Activated naive CD4-positive, alpha-beta T cell treated with Interleukin-2 at 50 U/mL for 16 hours (primary cell): ENCODE measurements at places on chromosomes 3 and 15.

- no peak for DNase-seq
These were observed 55.6 kb upstream of the TBC1D5 start for GRCh38 chr3:17798000-17798399.

DNA sequence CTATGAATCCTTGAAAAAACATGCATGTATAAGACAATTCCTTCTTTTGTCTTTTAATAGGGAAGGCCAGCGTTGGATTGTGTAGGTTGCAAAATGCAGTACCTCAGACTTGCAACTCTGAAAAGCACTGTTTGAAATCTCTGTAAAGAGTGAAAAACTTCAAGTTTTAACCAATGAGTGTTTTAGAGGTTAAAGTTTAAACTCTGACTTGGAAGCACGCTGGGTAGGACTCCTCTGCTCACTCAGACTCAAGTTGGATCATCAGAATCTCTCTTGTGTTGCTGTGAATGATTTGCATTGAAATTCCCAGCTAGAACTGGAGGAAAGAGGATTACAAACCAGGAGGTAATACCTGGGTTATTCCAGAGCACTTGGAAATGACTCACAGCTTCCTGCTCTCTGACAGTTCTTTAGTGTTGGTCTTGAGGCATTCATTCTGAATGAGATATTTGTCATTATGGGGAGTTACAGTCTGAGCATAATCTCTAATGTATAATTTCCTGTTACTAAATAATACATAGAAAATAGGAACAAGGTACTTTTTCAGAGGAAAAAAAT lies 49.1 kb downstream of the PLS1 start:
- DNase-seq, result no peak

DNA sequence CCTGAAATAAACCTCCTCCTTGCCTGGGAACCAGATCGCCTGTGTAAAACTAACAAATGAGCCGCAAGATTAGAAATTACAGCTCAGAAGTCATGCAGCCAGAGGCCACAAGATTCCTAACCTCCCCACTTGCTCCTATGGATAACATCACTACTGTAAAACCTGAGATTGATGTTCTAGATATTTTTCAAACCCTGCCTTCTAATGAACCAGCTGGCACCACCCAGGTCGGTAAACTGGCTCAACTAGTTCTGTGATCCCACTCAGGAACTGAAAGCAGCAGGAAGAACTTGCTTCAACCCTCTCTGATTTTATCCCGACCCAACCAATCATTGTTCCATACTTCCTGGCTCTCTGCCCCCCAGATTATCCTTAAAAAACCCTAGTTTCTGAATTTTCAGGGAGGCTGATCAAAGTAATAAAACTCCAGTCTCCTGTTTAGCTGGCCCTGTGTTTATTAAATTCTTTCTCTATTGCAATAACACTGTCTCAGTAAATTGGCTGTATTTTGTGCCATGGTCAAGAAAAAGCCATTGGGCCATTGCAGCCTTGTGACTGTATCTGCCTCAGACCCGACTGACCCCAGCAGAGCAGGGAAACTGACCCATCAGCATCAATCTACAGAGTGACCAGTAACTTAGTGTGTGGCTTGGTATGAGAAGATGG lies 98.9 kb downstream of the RPLP1 start:
- no peak for DNase-seq

- DNase-seq, result no peak
These were observed 32.5 kb downstream of the RFTN1 start for GRCh38 chr3:16480861-16481545.

- DNase-seq, result no peak
These were observed 189.9 kb downstream of the LPP start for GRCh38 chr3:188343894-188344293.

DNA sequence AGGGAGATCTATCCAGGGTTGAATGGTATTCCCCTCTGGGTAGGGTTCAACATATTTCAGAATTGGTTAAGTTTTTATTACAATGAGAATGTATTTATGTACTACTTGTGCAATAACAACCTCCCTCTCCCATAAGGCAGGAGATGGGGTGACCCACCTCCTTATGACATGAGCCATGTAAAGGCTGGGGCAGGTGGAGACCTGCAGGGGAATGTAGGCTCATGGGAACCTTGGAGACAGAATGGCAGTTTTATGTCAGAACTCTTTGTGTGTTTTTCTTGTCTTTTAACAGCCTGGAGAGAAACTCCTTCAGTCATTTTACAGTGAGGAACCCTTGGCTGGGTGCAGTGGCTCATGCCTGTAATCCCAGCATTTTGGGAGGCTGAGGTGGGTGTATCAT lies 24.6 kb upstream of the INSYN1 start:
- no peak for DNase-seq

GRCh38 chr3:126746395-126747177 lies 42.5 kb downstream of the CHCHD6 start:
- DNase-seq, result no peak

- no peak for DNase-seq
These were observed 237.4 kb upstream of the UMPS start for GRCh38 chr3:124492824-124493223.

- DNase-seq, result no peak
These were observed 87.2 kb downstream of the HMG20A start for GRCh38 chr15:77507911-77508310.

GRCh38 chr15:101492766-101493692 lies 3.5 kb upstream of the PCSK6 start:
- no peak for DNase-seq

- no peak for DNase-seq
These were observed 55.3 kb downstream of the SLC28A2 start for GRCh38 chr15:45307230-45307924.
